ENCODE measurements at places on chromosomes 7 and 10. TPM values are rescaled to one million over a fixed set of nuclear protein-coding genes. Genes with fewer than 3 reads are reported as not detected.

PDE1C gene
- 3.0 TPM for polyA plus RNA-seq

ORAI2 gene
- polyA plus RNA-seq = 7.4 TPM

FLNC gene
- polyA plus RNA-seq = 642 TPM

HGF gene
- polyA plus RNA-seq = 5.0 TPM

ATP6V0A4 gene
- not detected for polyA plus RNA-seq

OPN4 gene
- polyA plus RNA-seq = 1.9 TPM

RNF148 gene
- polyA plus RNA-seq = not detected

BTBD16 gene
- 0.13 TPM for polyA plus RNA-seq

ASB10 gene
- 6.2 TPM for polyA plus RNA-seq

FXYD4 gene
- 1.1 TPM for polyA plus RNA-seq

C10orf53 gene
- polyA plus RNA-seq = not detected

MRC1 gene
- 14.5 TPM for polyA plus RNA-seq

C10orf62 gene
- 0.11 TPM for polyA plus RNA-seq

ABCA13 gene
- 0.06 TPM for polyA plus RNA-seq

SKIDA1 gene
- polyA plus RNA-seq = 2.1 TPM

SLC25A40 gene
- 12.1 TPM for polyA plus RNA-seq

SHH gene
- polyA plus RNA-seq = 0.06 TPM

FKBP6 gene
- polyA plus RNA-seq = 0.23 TPM

ADAM12 gene
- polyA plus RNA-seq = 15.0 TPM

ZKSCAN1 gene
- 37.6 TPM for polyA plus RNA-seq

FEZF1 gene
- polyA plus RNA-seq = not detected

GRID2IP gene
- polyA plus RNA-seq = 0.10 TPM

WNT16 gene
- polyA plus RNA-seq = 0.22 TPM

CLRN3 gene
- polyA plus RNA-seq = not detected

R3HCC1L gene
- polyA plus RNA-seq = 12.4 TPM

RET gene
- polyA plus RNA-seq = 3.4 TPM

DCLRE1C gene
- polyA plus RNA-seq = 9.8 TPM

KNDC1 gene
- 6.6 TPM for polyA plus RNA-seq

DPYSL4 gene
- 1.3 TPM for polyA plus RNA-seq

JAZF1 gene
- polyA plus RNA-seq = 26.0 TPM

SH2D4B gene
- not detected for polyA plus RNA-seq

NAT16 gene
- not detected for polyA plus RNA-seq

HTR5A gene
- polyA plus RNA-seq = not detected

PTPRN2 gene
- polyA plus RNA-seq = 1.7 TPM

FANK1 gene
- 0.71 TPM for polyA plus RNA-seq

TMEM26 gene
- polyA plus RNA-seq = 8.0 TPM

AVPI1 gene
- polyA plus RNA-seq = 6.0 TPM

Measured in forelimb muscle (tissue), 1 donor.